ENCODE measurements at places on chromosomes 11 and 22.

DNA sequence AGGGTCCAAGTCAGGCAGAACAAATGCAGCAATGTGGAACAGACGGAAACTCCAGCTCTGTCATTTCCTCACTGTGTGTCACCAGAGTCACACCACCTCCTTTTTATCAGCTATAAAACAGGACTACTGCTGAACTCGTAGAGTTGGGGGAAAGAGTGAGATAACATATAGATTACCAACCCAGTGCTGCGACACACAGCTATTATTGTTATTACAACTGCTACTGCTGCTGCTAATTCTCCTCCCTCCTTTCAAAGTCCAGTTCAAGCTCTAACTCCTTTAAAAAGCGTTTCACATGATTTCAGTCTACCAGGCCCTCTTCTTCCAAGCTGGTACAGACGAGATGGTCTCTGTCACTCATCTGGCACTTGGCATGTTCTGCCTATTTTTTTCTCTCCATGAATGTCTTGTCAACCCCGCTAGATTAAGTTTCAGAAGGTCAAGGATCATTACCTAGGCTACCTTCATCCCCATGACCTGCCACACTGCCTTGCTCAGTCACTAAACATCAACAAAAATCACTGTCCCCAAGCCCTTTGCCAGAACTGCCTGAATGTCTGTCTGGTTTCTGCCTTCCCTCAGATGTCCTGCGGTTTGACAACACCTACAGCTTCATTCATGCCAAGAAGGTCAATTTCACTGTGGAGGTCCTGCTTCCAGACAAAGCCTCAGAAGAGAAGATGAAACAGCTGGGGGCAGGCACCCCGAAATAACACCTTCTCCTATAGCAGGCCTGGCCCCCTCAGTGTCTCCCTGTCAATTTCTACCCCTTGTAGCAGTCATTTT is 3.7 kb upstream of the MTFP1 start:
- DNase-seq, result no peak

- DNase-seq, result no peak
Observed at GRCh38 chr11:123523539-123523938, 93.5 kb downstream of the GRAMD1B start.

GRCh38 chr11:4626207-4627099 is 10.8 kb upstream of the OR51D1 start:
- DNase-seq, result peak; percentile 50

DNA sequence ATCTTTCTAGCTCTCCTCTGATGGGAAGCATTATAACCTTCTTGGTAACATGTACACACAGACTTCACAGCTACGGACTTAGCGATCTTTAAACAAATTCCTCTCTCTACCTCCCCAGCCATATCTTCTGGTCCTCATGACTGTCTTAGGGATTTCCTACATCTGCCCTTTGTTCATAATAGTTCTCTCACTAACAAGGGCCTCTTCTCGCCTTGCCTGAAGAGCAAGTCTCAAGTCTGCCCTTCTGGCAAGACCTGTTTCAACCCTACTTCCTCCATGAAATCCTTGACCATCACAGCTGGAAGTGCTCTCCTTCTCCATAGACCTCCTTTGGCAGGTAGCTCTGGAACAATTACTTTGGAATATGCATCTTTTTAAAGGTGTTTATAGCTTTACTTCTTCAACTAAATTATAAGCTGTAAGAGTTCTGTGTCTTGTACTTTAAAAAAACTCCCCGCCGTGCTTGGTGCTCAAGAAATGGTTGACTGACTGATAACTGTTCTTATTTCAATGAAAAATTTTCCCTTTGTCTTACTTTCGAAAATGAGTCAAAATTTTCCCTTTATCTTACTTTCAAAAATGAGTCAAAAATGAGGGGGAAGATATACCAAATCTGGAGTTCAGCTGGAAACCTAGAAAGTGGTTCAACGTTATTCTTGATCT is 34.7 kb downstream of the SNX19 start:
- DNase-seq, result no peak

GRCh38 chr22:48370508-48371325 is 1457.0 kb downstream of the BRD1 start:
- DNase-seq, result no peak

DNA sequence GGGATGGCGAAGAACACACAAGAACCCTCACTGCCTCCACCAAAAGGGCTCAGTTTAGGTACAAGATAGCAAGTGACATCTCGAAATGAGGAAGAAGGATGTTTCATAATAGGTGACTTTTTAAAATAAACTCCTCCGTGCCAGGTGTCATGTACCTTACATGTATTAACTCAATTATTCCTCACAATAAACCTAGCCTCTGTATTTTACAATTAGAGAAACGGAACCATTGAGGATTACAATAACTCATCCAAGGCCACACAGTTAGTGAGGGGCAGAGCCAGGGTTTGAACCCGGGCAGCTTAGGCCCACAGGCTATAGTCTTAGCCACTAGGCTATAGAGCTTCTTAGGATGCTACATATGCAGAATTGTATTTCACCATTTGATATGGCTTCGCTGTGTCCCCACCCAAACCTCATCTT is 965 bp upstream of the PAMR1 start:
- DNase-seq, result no peak

GRCh38 chr22:29748248-29748893 is 18.4 kb downstream of the ZMAT5 start:
- DNase-seq, result no peak

GRCh38 chr22:21026783-21027692 is 5.3 kb downstream of the SLC7A4 start:
- DNase-seq, result peak; percentile 71

DNA sequence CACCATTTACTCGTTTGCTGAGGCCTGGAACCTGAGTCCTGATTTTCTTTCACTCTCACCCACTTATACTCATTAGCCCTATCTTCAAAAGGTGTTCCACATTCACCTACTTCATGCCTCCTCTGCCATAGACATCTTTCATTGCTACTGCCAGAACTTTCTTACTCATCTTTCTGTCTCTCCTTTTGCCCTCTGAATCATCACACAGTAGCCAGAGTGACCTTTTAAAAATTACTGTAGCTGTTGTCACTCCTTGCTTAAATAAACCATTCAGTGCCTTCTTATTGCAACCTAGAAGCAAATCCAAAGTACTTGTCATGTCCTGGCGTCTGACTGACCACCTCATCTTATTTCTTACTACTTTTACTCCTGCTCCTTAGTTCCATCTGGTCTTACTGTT is 38.2 kb downstream of the ATXN10 start:
- no peak for DNase-seq

DNA sequence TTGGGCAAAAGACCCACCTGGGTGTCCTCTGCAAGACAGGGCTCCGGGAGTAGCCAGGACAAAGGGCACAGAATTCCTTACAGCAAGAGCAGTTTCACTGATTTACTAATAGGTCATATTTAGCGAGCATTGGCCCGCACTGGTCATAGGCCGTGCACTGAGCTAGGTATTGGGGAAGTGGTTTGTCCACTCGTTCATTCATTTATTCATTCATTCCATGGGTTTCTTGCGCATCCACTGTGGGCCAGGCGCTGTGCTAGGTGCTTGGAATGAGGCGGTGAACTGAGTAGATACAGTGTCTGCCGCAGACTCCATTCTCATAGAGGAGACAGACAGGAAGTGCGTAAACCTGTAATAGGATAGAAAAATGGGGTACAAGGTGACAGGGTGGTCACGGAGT is 13.2 kb upstream of the LINC01488 start:
- no peak for DNase-seq

DNA sequence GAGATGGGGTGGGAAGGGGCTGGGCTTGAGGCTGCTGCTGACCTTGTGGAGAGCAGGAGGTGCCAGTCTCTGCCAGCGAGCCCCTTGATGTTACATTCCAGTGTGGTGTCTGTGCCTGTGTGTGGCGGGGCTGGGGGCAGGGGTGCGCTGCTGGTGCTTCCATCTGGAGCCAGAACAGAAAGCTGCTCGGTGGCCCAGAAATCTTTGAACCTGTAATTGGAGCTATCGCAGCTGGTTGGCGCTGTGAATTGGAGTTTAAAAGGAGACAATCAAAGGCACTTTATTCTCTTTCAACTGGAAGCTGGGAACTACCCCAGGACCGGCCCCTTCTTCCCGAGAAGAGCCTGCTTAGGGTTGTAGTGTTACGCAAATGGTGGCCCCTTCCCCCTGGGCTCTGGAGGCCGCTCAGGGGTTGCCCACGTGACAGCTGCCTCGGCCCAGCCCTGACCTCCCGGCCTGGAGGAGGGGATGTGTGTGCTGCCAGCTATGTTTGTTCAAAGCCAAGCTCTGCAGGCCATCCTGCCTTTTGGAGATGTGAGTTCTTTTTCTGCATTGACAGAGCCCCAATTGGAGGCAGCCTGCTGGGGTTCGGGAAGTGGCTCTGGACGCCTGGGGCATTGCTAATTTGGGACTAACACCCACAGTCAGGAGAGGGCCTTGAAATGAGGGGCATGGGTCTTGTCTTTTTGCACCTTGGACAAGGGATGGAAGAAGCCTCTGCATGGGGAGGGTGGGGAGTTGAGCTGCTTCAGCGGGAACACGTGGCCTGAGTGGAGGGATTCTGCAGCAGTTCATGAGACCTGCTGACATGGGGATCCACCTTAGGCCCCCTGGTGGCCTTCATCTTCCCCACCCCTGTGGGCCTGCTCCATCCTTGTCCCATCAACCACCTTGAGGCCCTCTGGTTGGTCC is 14.0 kb upstream of the ARSA start:
- DNase-seq, result peak; percentile 93

DNA sequence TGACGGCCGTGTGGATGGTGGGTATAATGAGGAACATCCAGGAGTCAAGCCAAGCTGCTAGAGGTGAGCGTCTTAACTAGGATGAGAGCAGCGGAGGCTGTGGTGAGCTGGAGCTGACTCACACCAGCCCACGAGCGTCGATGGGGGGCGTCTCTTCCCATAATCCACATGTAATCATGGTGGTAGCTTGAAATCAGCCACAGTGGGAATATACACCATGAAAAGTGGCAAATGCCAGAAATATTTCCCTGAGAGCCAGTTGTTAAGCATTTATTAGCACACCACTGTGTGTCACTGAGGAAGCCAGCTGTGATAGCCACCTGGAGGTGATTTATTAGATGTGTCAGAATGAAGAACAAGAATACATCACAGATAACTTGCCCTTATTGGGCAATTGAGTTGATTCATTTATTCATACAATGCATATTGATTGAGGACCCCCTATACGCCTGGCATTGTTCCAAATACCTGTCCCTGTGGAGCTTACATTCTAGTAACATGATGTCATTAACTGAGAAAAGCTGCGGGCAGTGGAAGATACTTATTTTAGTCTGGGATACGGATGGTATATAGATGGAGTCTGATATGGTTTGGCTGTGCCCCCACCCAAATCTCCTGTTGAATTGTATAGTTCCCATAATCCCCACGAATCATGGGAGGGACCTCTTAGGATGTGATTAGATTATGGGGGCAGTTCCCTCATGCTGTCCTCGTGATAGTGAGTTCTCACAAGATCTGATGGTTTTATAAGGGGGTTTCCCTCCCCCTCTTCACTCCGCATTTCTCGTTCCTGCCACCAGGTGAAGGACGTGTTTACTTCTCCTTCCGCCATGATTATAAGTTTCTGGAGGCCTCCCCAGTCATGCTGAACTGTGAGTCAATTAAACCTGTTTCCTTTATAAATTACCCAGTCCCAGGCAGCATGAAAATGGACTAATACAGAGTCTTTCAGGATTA is 473.4 kb downstream of the METTL15 start:
- no peak for DNase-seq

GRCh38 chr11:79335681-79336080 is 105.1 kb downstream of the TENM4 start:
- no peak for DNase-seq

GRCh38 chr11:58730507-58731089 is 1.1 kb downstream of the GLYAT start:
- DNase-seq, result peak; percentile 4

GRCh38 chr22:48891688-48892577 is 935.7 kb downstream of the BRD1 start:
- no peak for DNase-seq

DNA sequence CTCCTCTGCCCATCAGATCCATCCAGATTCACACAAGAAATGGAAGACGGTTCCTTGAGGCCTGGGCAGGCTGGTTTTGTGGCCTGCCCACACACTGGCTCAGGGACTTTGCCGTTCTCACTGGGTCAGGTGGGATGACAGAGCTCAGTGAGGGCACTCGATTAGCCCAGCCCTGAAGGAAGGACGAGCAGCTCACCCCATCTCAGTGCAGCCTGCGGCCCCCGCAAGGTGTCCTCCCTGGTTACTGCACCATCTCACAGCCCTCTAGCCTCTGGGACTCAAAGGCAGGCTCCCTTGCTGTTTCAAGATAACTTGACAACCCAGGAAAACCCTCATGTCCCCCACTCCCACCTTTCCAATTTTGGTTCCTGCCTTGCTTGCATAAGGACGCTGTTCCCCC is 4.2 kb downstream of the SLC16A8 start:
- no peak for DNase-seq

- no peak for DNase-seq
Observed at GRCh38 chr11:109012991-109013390, 348.1 kb downstream of the DDX10 start.

GRCh38 chr11:90407350-90407749 is 184.5 kb upstream of the CHORDC1 start:
- no peak for DNase-seq

DNA sequence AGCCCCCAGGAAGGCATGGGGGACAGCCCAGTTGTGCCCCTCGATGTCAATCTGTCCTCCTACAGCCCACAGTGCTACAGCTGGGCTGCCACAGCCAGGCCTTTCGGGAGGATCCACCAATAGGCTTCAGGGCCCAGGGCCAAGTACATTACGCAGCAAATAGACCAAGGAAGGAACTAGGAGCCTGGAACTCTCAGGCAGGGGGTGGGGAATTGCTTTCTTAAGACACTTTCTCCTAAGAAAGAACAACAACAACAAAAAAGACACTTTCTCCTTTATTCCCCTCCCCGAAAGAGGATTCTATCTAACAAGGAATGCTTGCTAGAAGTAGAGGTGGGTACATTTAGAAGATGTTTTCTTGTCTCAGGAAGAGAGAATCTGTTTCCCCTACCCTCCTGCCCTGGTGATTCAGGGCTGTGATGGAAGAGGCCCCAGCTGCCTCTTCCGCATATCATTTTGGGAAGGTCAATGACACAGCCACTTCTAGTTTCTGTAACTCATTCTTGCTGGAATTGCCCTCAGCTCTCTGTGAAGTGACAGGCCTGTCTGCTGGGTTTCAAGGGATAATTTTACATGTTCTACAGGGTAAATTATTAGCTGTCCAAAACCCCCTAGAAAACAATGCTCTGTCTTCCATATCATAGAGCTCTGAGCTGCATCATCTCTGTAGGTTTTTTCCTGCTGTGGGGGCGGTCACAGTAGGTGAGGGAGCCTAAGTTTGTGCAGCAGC is 6.0 kb upstream of the MALAT1 start:
- DNase-seq, result peak; percentile 87

DNA sequence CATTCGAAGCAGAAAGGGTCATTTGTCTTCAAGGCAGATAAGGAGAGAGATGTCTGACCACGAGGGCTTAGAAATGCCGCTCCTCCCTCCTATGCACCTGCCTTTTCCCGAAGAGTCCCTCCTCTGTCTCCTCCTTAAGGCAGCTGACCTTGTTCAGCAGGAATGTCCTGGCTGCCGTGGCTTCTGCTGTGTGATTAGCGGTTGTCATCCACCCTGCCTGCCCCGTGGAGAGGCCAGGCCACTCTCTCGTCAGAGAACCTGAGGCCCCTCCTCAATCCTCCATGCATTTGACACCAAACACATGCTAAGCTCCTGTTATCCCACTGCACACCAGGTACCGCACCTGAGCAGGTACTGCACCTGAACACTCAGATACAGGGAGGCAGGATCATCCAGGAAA is 834.6 kb downstream of the TBC1D22A start:
- DNase-seq, result no peak
